ENCODE measurements at places on chromosomes 1 and 21.

DNA sequence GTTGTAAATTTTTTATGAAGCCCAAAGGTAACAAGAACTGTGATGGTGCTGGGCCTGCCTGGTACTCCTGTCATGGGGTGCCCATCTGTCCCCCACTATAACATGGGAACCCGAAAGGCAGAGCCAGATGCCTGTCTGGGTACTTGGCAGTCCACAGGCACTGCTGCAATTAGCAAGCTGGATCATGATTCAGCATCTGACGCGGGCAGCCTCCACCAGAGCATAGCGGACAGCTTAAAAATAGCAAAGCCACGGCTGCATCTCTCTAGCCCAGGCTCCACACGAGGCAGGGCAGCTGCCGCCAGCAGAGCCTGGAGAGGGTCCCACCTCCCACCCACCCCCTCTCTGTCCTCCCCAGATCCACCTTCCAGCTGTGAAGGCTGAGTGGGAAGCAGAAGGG lies 22.9 kb downstream of the SUSD4 start:
- no peak for DNase-seq

DNA sequence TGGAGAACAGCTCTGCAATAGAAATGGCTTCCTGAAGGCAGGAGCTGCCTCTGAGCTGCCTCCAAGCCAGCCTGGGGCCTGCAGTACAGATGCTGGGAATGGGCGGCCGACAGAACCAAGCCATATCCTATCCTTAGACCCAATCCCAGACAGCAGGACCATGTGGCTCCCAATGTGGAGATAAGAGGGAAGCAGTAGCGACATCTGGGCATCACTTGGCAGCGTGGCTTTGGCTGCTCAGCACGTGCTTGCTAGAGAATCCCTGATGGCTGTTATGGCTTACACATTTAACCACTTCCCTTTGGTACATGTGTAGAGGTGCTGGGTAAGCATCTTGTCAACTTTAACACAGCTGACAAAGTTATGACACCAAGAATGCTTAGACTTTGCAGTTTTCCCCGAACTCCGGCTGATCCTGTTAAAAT lies 87.7 kb downstream of the MAN1C1 start:
- DNase-seq, result no peak

GRCh38 chr1:56578963-56579875 lies at the start of gene PLPP3:
PLPP3 (minus strand) TSS chr1:56579563; CDS start chr1:56579016, 547 bp downstream.
- DNase-seq, result no peak

DNA sequence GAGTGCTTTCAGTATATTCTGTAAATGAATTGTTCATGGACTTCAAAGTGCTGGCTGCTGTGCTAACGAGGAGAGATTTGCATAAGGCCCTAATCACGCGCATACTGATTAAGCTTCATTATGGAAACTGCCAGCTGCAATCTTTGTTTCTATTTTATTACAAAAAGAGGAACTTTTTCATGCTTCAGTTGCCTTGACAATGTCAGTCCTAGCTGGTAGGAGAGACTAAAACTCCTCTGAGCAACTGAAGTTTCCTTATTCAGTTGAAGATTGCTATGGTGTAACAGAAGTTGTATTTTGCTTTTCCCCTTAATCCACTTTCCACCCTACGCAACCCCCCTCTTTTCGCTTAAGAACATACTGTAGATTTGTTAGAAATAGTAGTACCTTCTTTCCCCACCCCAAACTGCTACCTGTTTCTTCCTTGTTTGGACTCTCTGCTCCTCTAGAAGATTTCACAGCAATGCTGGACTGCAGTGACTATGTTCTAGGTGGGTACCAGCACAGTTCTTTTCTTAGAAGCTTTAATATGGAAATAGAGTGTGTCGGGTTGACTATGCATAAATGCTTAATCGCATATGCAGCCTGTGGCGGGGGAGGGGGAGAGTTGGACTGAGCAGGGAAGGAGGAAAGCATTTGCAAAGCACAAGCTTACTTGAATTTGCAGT lies 108.3 kb downstream of the POU2F1 start:
- no peak for DNase-seq

DNA sequence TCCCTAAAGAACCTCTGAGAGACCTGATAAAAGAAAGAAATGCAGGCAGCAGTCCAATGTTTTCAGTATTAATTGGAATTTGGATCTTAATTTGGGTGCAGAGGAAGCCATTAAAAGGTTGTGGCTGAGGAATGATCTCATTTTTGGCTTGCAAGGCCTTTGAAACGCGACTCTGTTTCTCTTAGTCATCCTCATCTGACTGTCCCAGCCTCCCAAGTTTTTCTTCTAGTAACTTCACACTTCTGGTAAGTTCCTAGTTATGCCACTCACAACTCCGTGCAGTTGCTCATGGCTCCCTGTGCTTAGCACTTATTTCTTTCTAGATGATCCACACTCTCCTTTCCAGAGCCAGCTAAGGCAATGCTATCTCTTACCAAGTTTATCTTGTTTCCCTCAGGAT lies 147.4 kb upstream of the USP24 start:
- DNase-seq, result no peak

GRCh38 chr21:43911935-43912487 lies 47.0 kb downstream of the AGPAT3 start:
- DNase-seq, result no peak

DNA sequence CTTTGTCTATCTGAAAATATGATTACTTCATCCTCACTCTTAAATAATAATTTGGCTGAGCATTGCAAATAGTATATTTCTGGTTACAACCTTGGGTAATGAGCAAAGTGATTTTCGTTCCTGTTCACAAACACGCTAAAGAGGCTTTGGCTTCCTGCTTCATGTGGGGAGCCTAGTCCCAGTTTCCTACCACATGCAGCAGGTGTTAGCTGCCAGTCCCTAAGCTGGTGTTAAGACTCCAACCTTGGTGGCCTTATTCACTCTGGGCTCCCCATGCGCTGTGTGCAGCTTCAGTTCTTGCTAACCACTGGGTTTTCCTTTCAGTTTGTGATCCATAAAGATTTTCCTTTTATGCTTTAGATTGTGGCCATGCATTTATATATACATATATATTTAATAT lies 56.7 kb upstream of the BARHL2 start:
- no peak for DNase-seq

DNA sequence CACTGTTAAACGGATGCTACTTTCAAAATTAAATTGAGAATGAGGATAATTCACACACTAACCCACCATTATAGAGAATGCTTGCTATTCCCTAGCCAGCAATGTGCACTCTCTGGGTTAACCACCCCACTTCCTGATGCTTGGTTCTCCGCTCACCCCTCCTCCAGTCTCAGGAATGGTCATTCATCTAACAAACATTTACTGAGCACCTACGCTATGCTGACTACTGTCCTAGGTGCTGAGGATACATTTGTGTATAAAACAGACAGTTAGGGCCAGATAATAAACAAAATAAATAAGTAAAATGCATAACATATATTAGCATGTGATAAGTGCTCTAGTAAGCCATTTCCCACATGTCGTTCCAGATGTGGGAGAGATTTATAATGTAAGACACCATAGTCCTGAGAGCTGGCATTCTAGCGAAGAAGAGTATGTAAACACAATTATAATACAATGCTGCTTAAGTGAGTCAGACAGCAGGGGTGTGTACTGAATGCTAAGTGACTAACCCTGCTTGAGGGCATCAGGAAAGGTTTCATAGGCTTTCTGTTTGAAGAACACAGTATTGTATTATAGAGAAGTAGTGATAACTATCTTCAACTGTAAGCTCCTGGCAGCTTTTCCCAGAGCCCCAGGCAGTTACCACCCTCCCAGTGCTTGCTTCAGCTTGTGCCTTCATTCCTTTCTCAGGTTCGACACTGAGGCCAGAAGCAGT lies 126.7 kb upstream of the CACHD1 start:
- no peak for DNase-seq

DNA sequence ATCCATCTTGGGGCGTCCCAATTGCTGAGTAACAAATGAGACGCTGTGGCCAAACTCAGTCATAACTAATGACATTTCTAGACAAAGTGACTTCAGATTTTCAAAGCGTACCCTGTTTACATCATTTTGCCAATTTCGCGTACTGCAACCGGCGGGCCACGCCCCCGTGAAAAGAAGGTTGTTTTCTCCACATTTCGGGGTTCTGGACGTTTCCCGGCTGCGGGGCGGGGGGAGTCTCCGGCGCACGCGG lies 282 bp upstream of the SOD1 start:
- DNase-seq, result no peak

GRCh38 chr1:110196917-110197765 lies 13.0 kb upstream of the KCNC4 start:
- peak; percentile 37 for DNase-seq

GRCh38 chr1:69914976-69915765 lies 290.2 kb downstream of the LRRC40 start:
- DNase-seq, result no peak

- DNase-seq, result no peak
Measured at GRCh38 chr1:65626003-65626402, 166.7 kb upstream of the PDE4B start.

DNA sequence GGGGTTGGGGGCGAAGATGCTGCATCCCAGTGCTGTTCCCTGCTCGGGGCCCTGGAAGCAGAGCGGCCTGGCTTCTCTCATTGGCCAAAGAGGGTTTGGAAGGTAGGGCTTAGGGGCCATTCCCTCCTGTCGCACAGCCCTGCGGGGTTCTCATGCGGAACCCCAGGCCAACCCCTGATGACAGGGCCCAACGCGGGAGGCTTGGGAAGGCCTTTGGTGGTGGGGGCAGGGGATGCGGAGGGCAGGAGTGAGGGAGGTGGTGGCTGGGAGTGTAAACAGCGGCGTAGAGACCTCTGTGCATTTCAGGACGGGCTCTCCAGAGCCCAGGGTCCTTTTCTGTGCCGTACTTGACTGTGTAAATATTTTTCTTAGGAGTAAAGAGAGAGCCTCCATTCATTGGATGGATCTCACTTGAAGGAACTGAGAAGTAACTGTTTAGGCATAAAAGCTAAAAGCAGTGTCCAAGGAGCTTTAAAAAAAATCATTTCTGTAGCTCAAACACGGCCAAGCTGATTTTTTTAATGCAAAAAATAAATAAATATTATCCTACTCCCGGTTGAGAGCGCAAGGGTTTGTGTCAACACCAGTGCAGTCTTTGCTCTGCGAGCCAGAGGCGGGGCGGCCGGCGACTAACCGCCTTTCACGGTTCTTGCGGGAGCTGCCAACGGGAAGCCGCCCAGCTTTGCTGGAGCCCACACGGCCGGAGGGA lies 169.1 kb downstream of the PRDM16 start:
- no peak for DNase-seq

- DNase-seq, result no peak
Measured at GRCh38 chr1:171983584-171983983, 142.3 kb downstream of the DNM3 start.

DNA sequence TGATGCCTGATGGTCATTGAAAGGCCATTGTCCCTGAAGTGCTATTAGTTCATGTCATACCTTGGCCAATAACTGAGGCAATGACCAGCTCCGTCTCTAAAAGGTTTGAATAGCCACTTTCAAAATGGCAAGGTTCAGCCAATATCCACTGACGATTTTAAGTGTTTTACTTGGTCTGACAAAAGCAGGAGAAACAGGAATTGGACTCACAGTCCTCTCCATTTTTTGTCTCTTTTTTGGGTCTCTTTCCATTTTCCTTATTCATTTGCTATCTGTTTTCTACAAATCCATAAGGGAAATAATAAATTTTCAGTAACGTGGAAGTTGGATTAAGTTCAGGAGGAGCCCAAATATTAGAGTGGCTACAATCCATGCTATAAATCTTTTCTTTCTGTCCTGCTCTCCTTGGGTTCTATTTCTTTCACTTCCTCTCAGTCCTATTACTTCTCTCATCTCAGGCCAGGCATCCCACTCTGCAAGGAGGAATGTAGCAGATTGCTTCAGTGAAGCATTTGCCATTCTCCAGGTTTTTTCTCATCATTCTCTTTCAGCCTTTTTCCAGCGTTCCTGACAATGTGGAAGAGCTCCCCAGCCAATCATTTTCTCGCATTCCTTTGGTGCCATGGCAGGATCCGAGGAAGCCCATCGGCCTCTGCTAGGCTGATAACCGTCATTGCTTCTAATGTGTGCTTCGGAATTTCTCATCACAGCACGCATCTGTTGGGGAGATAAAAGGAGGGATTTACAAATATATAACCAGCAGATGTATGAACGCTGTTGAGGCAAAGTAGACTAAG lies 414.5 kb downstream of the ADGRL2 start:
- DNase-seq, result no peak

DNA sequence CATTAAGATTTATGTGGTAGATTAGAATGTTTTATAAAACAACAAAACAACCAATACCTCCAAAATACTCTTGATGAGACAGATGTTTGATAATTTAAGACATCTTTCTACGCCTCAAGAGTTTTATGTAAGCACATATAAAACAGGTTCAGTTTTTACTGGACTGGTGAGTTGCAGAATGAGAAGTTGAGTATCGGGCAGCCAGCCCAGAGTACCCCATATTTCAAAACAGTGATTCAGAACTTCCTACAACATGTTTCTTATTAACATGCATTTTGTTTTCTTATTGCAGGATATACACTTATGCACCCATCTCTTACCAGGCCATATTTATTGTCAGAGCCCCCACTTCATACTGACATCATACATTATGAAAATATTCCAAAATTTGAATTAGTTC lies 91.4 kb upstream of the RAVER2 start:
- DNase-seq, result no peak

GRCh38 chr1:47709019-47709871 lies 271.4 kb downstream of the FOXD2 start:
- DNase-seq, result no peak

DNA sequence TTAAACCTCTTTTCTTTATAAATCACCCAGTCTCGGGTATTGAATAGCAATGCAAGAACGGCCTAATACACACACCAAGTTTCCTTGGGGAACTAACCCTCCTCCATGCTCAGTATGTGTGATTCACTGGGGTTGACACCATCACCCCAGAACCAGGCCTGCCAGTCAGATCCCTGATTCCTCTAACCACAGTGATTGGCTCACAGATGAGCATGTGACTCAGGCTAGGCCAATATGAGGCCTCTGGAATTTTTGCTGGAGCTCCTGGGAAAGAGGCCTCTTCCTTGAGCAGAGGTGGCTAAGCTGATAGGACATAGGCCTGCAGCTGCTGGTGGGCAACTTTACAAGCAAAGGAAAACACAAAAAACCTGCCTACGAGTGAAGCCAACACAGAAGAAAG lies 74.7 kb upstream of the ZBTB40 start:
- no peak for DNase-seq

- no peak for DNase-seq
Measured at GRCh38 chr1:24186711-24186992, 437 bp downstream of the IFNLR1 start.

- DNase-seq, result no peak
Measured at GRCh38 chr21:26946744-26947446, 20.0 kb downstream of the ADAMTS5 start.

- no peak for DNase-seq
Measured at GRCh38 chr21:45864436-45864835, 117.1 kb upstream of the COL6A1 start.

DNA sequence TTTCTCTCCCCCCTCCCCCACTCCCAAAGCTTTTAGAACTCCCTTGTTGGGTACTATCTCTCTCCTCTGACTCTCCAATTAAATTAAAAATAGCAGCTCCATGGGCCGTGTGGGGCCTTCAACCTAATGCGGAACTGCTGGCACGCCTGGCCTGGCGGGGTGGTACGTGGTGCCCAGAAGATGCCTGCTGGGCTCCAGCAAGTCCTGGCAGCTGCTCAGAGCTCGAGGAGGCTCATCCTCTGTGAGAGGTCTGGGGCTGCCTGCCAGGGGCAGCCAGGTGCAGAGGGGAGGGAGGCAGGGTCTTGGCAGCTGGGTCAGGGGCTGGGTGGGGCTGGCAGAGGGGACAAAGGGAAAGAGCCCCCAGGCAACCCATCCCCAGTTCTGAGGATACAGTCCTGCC lies 74.4 kb downstream of the ACTL8 start:
- no peak for DNase-seq
